ENCODE measurements at places on chromosomes 5 and 9.

DNA sequence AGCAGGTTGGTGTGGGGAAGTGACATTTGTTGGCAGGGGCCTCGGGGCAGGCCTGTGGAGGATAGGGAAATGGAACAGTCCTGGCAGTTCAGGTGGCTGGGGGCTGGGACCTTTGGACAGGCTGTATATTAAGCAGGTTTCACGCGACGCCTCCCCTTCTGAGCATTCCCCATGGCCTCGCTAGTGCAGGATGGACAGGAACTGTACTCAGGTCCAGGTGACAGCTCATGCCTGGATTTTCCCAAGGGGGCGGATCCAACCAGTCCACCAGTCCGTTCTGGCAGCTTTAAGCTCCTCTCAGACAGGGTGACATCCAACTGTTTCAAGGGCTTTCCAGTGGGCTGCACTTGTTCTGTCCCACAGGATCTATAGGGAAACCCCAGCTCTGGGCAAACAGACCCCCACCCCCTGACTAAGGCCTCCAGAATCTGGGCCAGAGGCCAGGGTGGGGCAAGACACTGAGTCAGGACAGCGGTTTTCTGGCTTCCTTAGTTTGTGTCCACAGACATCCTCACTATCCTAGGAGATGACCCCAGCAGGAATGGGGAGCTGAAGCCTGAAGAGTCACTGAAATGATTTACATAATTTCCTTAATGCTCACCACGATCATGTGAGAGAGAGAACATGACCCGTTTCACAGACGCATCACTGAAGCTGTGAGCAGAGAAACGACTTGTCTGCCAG is 20.9 kb downstream of the CSF2 start:
- DNase-seq: no peak

DNA sequence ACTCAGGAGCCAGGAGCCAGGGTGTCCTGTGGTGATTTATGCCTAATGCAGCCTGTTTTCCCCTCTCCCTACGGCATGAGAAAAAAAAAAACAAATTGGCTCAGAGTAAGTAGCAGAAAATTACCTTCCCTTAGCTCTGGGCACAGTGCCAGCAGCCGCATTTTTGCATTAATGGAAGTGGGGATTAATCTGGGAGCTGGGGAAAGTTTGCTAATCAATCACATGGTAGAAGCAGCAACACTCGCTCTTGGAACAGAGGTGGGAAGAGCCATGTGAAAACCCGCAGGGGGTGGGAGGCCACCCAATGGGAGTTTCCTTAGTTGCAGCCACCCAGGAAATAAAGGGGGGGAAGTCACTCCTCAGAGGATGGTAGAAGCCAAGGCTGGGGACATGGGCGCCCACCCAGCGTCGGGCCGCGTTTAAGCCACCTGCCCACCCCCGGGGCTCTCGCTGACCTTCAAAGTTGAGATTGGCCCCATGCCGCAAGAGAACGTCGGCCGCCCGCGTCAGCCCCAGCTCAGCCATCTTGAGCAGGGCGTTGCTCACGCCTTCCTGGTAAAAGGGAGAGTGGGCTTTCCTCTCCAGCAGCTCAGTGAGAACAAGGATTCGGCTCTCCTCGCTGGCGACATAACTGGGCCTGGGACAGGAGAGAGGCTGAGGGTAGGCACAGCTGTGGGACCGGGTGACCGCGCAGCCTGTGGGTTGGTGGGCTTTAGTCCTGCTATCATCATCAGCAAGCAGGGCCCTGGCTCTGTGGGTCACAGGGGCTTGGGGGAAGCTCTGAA is 1.7 kb downstream of the ASB6 start:
- DNase-seq: no peak

- no peak for DNase-seq
These were observed 89.8 kb upstream of the ELL2 start for GRCh38 chr5:96051401-96051830.

- no peak for DNase-seq
These were observed 447.1 kb upstream of the CDH10 start for GRCh38 chr5:25091921-25092320.

DNA sequence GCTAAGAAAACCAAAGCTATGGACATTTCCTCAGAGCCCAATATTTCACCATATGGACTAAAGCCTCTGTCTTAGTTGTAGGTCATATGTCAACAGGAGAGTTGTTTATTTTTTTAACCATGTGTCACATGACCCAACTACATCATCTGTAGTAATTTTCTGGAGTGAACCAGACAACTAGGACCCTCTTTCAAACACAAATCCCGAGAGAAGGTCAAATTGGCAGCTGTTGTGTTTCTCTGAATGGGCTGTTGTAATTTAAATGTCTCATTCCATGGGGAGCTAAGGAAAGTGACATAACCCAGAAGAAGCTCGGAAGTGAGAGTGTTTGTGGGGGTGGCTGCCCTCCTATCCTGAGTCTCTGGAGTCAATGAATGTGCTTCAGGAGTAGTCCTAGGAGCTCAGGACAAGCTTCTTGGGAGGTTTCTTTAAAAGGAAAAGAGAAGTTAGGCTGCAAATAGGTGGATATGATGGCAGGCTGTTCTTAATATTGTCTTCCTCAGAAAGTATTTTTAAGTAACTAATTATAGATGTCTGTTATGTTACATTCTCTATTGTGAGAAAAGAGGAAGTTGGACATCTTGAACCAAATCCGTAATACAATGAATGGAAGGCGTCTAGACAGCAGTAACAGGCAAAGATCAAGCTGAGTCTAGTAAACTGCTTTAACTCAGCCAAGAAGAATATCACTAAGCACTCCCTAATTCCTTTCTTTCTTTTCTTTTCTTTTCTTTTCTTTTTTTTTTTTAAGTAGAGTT is 50.1 kb downstream of the TMEM167A start:
- no peak for DNase-seq

DNA sequence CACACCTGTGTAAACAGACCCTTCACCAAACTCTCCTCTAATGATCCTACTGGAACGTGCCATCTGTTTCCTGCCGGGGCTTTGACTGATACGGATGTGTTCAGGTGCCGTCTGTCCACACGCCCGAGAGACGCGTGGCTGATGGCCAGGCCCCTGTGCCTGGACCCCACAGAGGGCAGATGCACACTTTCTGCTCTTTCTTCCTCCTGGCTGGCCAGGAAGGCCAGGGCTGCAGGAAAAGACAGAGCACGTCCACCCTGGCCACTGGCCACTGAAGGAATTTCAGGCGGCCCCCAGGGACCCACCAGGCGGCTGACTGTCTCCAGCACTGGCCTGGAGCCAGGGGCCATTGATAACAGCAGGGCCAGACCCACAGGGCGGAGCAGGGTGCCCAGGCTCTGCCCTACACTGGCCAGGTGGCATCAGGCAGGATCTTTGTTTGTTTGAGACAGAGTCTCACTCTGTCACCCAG is 3.6 kb upstream of the ENG start:
- DNase-seq: no peak
